NCI-H1092 treated with DMSO at 0.1 percent for 48 hours (cell line): ENCODE measurements at places on chromosomes 3 and 15.

- no peak for DNase-seq
Measured at GRCh38 chr3:69252631-69253030, 130.2 kb upstream of the LMOD3 start.

DNA sequence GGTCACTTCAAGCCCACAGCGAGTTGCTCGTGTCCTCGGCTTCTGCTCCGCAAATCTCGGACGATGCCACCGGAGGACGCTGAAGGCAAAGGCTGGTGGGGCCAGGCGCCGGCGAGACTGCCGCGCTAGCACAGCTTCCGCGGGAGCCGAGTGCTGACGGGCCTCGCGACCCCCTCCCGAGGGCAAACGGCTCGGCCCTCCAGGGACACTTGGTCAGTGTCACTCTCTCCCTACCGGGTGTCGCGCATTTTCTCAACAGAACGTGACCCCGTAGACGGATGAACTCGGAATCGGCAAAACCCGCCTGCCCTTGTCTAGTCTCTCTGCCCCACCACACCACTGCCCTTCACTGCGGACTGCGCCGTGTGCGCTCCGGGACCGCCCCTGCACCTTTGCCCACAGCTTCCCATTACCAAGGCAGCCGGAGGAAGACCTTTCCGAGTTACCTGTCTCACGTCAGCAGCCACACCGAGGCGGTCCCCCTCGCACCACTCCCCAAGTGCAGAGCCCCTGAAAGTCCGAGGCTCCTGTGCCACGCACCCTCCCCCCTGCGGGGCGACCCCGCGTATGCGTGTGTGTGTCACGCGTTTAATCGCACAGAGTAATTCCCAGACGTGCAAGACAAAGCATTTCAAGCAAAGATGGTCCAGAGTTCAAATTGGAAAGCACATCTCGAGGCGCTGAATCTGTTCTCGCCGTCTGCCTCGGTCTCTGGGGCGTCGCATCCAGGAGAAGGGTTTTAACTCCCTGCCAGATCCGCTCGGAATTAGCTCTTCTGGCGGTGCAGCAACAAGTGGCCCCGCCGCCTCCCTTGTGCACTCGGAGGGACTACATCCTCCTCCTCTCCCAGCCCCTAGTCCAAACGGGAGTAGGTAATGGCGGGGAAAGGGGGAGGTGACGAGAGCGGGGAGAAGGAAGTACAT, 245.0 kb upstream of the TOPAZ1 start:
- DNase-seq, result peak; percentile 62

- no peak for DNase-seq
Measured at GRCh38 chr15:91975241-91975978, 121.9 kb downstream of the SLCO3A1 start.

- no peak for DNase-seq
Measured at GRCh38 chr3:192022412-192022811, 561.4 kb downstream of the PYDC2 start.

DNA sequence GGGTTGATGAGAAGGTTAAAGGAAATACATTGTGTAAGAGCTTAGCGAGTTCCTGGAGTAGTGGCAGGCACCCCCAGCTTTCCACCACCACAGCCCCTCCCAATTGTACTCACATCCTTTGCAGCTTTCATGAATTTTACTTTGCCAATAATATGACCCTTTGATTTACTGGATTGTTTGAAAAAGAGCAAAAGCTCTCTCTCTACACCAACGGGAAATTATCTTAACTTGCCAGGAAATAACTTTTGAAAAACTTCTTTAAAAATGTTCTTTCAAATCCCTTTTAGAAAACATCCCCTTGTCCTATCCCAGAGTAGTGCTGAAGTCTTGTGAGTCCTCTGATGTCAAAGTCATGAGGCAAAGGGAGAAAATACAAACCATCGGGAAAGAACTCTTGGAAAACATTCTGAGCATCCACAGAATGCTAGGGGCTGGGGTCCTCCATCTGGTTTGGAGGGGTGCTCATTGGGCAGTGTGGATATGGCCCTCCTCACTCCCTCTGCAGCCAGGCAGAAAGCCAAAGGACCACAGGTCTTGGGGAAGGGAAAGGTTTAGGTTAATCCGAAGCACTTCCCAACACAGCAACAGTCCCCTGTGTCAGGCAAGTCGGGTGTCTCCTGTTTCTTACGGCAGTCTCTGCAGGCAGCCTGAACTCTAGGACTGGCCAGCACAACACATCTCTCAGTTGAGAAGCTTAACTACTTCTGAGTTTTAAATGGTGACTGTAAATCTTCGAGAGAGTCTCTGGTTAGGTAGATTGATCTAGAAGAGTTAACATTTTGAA, 36.5 kb downstream of the BOC start:
- no peak for DNase-seq

DNA sequence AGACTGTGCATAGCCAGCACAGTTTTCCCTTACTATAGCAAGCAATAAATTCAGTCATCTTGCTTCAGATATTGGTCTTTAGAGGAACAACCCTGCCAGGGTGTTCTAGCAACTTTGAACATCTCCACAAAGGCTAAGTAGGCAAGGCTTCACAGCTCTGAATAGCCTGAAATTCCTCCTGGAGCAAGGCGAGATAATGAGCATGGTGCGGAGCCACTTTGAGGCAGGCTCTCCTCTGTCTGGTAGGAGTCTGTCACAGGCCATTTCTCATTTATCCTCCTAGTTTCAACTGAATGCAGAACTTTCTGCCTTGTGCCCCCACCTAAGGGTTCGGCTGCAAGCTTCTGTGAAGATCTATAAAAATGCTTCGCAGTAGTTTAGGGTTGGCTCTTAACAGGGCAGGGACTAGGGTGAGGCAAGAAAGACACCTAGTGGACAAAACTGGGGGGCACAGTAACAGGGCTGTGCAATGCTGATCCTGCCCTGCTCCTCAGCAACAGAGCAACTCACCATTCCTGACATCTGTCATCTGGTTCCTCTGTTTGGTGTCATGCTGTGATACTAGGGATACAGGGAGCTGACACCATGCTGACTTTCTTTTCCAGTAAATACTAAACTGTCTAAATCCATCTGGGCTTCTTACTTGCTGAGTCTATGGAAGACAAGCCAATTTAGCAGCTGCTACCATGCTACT, 16.6 kb upstream of the EHHADH start:
- peak; percentile 20 for DNase-seq

DNA sequence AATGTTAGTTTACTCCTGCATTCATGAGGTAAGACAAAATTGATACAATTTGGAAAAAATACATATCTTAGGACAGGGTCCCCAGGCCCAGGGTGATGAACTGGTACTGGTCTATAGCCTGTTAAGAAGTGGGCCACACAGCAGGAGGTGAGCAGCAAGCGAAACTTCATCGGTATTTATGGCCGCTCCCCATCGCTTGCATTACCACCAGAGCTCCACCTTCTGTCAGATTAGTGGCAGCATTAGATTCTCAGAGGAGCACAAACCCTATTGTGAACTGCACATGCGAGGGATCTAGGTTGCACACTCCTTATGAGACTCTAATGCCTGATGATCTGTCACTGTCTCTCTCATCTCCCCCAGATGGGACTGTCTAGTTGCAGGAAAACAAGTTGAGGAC, 880.6 kb downstream of the MCTP2 start:
- DNase-seq, result no peak
